Calu3 (cell line): ENCODE measurements at places on chromosomes 12 and 14. TPM values are rescaled to one million over a fixed set of nuclear protein-coding genes. Genes with fewer than 3 reads are reported as not detected.

GRCh38 chr14:101797856-101798255, 36.3 kb downstream of the PPP2R5C start:
- DNase-seq = no peak

DNA sequence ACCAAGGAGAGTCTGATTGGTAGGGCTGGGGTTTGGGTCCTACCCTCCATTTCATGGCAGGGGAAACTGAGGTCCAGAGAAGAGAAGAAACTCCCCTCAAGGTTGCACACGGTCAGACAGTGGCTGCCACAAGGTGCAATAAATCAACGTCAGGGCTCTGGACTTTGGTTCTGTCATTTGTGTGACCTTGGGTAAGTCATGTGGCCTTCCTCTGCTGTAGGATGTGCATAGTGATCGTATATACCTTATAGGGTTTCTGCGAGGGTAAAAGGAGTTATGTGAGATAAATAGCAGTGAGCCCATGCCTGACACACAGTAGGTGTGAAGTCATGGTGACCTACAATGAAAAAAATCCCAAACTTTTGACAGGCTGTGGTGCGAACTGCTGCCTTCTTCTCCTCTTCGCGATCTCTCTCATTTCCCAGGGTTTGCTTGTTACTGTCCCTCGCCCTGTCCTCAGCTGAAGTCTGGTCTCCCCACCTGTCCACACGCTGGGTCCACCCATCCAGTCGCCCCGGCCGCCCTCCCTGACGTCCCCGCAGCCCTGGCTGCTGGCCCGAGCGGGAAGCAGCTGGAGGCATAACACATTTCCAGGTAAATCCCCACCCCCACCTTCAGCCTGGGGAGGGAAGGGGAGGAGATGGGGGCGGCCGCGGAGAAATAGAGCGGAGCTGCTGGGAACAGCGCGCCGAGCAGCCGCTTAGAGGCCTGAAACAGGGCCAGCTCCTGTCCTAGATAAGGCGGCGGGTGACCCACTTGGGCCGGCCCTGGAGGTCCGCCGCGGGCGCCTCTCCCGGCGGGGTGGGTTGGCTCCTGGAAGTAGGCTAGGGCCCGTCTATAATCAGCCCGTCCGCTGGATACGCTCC, 1.8 kb upstream of the FAM222A start:
- DNase-seq = no peak

GRCh38 chr14:68806526-68807147, 13.8 kb upstream of the ZFP36L1 start:
- DNase-seq = no peak

DNA sequence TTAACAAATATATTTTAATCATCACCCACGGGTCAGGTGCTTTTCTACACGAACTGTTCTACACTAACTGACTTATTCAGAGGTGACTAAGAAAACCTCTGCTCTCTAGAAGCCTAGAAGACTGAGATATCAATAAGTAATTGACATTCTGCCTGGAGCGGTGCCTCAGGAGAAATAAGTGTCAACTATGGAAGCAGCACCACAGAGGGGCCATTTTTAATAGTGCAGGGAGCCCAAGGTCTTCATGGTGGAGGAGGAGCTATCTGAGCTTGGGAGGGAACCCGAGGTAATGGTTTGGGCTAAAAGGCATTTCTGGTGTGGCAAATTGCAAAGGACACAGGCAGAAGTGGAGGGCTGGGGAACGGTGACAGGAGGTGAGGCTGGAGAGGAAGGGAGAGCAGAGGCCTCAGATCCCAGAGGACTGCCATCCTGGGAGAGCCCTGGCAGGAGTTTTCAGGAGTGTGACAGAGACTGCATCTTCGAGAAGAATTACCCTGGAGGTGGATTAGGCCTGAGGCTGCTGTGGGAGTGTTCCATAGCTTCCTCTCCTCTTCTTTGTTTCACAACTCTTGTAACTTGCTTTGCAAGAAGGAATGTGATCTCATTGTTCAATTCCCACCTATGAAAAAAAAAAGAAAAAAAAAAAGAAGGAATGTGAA, 123.1 kb downstream of the NPAS3 start:
- no peak for DNase-seq

DNA sequence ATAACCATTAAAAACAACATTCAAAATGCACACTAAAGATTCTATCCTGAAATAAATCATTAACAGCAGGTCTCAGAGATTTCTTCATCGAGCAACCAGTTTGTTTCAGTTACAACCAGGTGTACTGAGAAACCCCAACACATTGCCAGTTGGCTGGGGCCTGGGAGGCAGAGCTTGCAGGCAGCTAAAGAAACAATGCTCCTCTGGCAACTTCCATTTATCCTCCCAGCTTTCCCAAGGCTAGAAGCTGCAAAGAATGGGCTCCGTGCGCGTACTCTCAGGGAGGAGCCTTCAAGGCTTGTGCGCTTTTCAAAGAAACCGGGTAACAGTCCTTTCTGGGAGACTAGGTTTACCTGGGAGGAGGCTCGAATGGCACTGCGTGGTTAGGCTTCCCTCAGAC, 181.6 kb downstream of the MSRB3 start:
- DNase-seq = no peak

DNA sequence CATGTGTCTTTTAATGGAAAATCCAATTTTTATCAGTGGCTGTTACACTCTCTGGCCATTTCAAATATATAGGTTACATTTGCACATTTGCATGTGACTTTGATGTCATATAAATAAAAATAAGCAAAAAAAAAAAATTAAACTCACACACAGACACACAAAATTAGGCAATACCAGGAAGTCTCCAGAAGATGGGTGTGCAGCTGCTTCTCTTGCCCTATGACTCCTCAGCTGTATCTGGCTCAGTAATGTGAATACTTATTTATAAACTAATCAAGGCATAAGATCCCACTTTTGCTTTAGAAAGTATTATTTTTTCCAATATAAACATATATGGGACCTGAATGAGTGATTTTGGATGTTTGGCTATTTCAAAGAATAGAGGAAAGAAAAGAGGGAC, 461.1 kb downstream of the LRIG3 start:
- no peak for DNase-seq

DNA sequence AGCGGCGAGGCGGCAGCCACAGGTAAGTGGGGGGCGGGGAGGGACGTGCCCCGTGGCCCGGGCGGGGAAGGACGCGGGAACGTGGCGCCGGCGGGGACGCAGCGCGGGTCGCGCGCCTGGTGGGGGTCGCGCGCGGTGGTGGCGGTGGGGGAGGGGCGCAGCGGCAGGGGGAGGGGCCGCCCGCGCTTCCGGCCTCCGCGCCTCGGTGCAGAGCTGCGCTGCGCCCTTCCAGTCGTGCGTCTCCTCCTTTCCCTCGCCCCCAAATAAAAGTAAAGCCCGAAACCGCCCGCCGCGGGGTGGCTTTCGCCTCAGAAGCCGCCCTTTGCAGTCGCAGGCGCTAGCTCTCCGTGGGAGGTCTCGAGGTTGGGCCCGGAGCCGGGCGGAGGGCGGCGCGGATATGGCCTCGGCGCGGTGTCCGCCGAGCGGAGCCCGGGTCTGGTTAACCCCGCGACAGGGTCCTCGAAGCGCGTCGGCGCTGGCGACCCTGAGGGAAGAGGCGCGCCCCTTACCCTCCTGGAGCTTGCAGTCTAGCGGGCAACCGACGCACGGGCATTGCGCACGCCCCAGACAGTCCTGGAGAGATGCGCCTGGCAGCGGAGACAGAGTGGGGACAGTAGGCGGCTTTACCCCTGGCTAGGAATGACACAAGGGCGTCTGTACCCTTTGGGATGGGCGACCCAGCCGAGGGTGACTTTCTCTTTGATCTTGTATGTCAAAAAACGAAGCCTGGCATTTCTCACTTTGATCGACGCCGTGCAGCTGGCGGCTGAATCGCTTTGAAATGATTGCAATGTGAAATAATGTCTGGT, 589 bp downstream of the ATF1 start:
- DNase-seq = peak; percentile 61

- DNase-seq = peak; percentile 32
Measured at GRCh38 chr12:50542448-50542847, 37.7 kb downstream of the DIP2B start.

DNA sequence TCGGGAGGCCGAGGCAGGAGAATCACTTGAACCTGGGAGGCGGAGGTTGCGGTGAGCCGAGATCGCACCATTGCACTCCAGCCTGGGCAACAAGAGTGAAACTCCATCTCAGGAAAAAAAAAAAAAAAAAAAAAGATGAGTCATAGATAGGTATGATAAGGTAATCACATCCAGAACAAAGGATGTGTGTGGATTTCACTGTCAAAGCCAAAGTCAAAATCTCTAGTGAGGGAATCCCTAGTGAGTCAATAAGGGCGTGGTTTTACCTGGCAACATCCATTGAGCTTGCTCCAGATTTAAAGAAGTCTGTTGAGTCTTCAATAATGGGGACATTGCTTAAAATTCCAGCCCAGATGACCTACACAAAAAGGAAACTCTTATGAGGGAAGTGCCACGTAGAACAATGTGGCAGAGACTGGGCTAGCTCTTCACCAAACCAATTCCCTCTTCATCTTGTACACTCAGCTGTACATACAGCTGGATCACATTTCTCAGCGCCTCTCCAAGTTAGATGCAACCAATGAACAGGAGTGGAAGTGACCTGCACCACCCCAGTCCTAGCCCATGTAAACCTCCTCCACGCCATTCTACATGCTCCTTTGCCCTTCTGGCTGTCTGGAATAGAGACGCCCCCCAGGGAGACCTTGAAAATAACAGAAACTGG, 23.4 kb downstream of the ALDH1L2 start:
- no peak for DNase-seq

DNA sequence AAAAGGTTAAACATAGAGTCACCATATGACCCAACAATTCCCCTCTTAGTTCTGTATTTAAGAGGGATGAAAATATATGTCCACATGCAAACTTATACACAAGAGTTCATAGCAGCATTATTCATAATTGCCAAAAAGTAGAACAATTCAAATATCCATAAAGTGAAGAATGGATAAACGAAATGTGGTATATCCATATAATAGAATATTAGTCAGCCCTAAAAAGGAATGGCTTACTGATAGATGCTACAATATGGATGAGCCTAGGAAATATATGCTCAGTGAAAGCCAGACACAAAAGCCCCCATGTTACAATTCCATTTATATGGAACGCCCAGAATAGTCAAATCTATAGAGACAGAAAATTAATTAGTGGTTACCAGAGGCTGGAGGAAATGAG, 44.1 kb upstream of the RIN3 start:
- DNase-seq = no peak

DNA sequence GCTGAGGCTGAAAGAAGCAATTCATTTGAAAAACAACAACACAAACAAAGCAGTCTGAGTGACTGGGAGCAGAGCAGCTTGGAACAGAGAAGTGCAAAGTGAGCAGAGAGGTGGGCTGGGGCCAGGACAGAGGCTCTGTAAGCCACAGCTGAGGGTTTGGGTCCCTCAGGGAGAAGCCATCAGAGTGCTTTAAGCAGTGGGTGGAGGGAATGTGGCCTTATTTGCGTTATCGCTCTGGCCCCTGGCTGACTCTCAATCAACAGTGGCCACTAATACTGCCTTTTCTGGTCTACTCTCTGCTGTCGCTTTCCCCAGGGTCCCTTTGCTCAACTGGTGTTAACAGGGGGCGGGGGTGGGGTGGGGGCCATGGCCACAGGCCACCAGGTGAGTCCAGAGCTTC, 44.2 kb downstream of the IRF2BPL start:
- DNase-seq = no peak

DNA sequence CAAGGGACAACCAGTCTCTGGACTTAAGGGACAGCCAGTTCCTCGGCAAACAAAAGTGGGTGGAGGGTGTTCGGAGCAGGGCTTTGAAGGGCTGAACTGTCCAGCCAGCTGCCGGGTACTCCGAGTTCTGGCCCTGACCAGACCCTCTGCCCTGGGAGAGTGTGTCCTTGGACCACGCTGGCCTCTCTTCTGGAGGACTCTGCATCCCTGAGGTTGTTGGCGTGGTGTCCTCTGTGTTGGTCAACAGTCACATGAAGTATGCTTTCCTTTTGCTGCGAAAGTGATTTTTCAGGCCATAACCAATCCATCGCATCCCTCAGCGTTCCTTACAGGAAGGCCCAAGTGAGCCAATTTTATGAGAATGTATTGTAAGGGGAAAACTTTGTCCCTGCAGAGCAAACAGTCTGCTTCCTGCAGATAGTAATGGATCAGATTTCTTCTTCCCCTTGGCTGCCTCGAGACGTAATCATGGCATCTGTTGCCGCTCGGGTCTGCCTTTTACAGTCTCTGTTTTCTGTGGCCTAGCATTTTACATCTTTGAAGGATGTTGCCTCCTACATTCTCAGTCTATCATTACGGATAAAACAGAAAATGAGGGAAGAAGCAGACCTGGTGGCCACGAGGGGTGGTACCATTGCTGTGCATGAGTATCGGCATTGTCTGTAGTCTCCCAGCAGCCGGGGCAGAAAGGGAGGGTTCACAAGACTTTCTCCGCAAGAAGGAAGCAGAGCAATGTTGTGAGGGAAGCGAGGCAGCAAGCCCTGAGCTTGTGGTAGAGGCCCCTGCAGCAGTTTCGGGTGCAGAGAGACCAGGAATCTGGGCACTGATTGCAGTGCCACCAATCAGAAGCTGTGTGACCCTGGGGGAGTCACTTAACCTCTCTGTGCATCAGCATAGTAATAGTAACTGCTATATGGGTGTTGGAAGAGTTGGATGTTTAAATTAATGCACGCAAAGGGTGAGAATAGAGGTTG, 47.4 kb downstream of the SMIM41 start:
- no peak for DNase-seq

DNA sequence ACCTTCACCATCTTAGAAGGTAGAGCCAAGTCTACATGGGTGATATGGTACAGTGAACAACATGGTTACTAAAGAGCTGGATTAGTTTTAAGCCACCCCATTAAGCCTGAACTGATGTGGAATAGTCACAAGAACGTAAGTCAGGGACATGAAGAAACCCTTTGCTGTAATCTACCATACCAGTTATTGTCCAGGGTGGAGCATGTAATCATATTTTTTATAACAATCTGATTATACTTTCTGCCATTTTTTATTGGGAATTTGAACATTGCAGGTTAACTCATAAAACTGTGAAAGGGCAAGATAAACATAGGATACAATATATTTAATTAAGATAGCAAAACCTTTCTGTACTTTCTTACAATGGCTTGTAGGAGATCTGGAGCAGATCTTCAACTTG, 103.6 kb downstream of the FIGNL2 start:
- no peak for DNase-seq

- DNase-seq = no peak
Measured at GRCh38 chr14:24325963-24326362, 8.9 kb downstream of the ADCY4 start.

- no peak for DNase-seq
Measured at GRCh38 chr12:9649532-9649940, 20.0 kb upstream of the CLEC2D start.

GRCh38 chr14:20986811-20987210, 3.0 kb upstream of the METTL17 start:
- peak; percentile 16 for DNase-seq

DNA sequence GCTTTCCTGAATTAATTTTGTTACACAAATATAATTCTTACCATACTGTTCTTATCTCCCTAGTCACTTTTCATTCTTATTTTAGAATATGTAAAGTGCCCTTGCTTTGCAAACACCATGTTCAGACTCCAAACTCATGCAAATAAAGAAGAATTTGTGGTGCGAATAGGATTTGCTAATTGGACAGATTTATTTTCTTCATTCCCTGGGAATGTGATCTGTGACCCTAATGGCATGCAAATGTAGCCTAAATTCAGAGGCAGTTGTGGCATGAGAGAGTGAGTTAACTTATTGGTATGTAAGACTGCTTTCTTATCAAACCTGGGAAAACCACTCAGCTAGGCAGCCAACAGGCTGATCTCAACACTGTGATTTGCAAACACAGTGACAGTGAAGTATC, 10.0 kb downstream of the CAPZA3 start:
- DNase-seq = peak; percentile 30

A2M gene
- not detected in 2 replicates for total RNA-seq

DHRS2 gene
- total RNA-seq = 1.8 and 3.0 TPM in 2 replicates

SDSL gene
- 19.9 and 25.5 TPM in 2 replicates for total RNA-seq

STON2 gene
- total RNA-seq = 28.2 and 39.3 TPM in 2 replicates

GLIPR1L1 gene
- not detected in 2 replicates for total RNA-seq

PLXNC1 gene
- 1.3 and 2.3 TPM in 2 replicates for total RNA-seq
